ENCODE measurements at places on chromosomes 12 and 14. TPM values are rescaled to one million over a fixed set of nuclear protein-coding genes. Genes with fewer than 3 reads are reported as not detected.

GRCh38 chr14:99564256-99564925 lies 39.6 kb downstream of the CCDC85C start:
- peak; percentile 58 for DNase-seq

DNA sequence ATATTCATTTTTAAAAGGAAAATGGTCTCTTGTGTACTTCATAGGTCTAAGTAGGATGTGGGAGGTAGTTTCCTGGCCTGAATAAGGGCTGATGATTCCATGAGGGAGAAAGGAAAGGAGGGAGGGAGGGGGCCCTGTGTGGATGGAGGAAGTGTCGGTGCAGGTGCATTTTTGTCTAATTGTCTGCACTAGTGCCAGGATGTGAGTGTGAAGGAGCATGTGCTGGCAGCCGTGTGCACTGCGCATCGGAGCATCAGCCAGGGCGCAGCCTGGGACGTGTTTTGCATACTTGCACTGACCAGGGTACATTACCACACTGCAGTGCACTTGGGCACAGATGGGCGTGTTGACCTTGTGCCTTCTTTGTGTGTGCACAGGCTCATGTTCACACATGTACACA lies 29.2 kb downstream of the SMUG1 start:
- no peak for DNase-seq

GRCh38 chr14:94225460-94226378 lies 51.6 kb downstream of the PPP4R4 start:
- DNase-seq: no peak

Gene PLEKHD1
- total RNA-seq: 0.15 TPM

DNA sequence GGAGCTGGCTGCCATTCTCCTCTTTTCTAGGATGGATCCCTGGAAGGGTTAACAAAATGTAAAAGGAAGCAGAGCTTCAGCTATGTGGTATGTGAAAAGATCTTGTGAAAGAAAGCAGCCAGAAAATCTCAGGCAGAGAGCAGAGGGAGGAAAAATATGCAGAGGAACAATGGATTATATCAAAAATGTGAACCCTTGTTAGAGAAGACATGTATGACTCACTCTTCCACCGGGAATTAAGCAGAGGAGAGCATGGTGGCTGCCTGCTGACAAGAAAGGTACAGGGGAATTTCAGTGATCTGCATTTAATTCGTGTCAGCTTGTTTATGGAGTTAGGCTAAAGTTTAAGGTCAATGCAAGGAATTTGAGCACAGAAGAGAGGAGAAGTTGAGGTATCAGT lies 46.3 kb downstream of the KCNA1 start:
- DNase-seq: no peak

DNA sequence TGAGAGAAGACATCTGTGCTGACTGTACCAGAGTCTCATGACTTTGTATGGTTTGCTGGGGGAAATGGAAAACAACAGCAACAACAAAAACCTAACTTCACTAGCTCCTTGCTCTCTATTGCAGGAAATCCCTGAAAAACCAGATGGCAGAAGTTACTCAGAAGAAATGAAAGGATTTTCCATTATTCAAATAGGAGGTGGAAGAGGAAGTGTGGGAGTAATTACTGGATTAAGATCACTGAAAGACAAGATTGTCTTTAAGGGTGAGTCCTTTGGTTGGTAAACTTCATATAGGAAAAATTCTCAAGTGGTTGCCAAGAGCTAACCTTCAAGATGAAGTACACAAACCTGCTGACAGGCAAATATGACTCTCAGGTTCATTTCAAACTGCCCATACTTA lies 391.9 kb upstream of the ATP2B1 start:
- peak; percentile 23 for DNase-seq

DNA sequence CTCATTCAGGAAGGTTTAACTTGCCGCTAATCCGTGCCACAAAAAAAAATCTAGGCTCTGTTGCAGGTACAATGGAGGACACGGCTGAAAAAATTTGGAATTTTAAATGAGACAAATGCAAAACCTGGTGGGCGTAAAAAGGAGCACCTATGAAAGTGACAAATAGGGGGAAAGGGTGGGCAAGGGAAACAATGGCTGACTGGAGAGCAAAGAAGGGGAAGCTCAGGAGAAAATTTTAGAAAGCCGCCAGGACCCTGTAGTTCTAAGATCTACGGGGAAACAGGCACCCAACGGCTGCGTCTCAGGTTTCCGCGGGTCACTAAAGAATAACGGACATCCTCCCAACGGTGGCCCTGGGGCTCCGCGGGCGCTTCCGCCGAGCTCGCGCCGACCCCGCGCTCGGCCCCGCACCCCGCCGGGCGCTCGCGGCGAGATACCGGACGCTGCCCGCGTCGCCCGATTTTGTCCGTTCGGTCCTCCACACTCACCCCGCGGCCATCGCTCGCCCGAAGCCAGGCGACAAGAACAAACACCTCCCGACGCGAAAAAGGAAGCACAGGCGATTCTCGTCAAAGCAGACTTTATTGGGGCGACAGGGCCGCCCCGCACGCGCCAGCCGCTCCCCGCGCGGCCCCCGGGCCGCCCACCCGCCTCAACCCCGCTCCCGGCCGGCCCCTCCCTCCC lies 1.1 kb upstream of the YY1 start:
- peak; percentile 66 for DNase-seq

Gene OR4E2
- total RNA-seq: not detected

DNA sequence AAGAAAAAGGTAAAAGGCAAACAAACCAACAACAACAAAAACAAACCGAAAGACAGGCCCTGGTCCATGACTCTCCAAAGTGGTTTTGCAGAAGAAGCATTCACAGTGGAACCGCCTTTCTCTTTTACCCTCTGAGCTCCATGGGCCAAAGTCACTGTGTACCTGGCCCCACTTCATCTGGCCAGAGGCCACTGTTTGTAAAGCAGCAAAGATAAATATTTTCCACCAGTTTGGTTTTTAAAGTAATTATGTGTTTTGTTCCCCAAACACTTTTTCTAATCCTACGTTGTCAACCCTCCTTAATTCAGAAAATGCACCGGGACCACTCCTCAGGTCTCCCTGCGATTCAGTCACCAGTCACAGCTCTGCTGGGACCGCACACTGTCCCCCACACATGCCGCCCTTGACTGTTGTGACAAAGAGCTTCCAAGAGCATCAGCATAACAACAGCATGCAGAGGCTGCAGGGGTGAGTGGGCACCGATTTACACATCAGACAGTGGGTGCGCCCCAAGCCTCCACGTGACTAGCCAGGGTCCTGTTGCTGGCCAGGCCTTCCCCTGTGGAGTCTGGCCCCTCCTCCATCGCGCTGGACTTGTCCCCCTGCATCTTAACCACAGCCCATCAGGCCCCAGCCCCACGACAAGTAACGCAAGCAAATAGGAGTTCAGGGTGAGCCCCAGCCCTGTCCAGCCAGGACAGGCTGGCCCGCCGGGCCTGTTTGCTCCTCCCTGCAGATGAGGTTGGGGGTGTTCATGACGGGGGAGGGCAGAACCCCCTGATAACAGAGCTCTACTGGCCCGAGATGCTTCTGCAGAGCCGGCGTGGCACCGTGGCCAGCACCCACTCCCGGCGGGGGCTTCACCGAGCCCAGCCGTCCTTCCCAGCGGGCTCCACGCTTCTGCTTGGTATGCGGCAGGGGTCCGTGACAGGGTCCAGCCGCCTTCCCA lies 65.2 kb upstream of the DIO3 start:
- DNase-seq: no peak

DNA sequence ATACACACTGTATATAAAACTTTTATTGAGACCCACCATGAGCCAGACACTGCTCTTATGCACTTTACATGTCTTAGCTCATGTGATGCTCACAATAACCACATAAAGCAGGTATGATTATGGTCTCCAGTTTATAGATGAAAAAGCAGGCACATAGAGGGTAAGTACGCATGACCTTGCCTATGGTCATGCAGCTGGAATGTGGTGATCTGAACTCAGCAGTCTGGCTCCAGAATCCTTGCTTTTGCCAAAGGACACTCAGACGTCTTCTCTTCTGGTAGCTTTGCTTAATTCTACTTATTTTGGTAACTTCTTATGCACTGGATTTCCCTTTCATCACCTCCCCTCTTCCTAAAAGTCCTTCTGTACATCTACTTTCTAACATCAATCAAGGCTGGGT lies 103.3 kb upstream of the CRY1 start:
- peak; percentile 51 for DNase-seq

DNA sequence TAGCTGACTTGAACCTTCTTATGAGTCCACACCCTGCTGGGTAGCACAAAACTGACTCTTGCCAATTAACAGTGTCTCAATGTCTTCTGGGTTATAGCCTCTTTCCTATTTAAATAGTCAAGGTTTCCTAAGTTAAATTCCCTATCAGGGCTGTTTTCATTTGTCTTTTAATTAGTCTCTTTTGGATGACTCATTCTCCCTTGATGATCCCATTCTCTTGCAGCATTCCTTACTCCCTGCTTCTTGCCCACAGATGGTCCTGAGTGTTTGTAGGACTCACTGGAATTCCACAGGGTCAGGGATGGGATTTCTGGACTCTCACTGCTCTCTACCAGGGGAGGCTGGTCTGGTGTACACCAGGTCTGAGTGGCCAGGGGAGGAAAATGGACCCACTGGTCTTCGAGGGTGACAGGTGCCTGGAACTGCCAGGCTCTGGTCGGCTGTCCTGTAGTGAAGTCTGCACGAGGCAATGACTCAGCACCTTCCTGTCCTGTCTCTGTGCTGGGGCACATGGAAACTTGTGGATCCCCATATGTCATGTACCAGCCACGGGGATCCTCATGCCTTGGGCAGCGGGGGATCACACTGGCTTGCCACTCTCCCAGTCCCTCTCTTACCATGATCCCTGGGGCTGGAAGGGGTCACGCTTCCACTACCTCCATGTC lies 236.5 kb upstream of the PELI2 start:
- DNase-seq: peak; percentile 27

DNA sequence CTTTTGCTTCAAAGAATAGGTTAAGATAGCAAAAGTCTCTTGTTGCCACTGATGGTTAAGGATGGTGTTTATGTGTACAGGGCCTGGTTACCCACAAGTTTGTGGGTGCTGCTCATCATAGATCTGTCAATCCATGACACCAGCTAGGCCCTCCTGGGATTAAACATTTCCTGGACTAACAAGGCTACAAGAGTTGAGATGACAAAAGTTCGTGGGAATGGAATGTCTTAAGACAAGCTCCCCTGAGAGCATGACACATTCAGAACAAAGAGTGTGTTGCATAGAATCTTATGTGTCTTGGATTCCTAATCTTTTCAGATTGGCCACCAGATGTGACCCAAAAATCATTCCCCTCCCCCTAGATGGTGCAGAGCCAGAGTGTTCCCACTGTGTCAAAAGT lies 592.5 kb upstream of the USP15 start:
- DNase-seq: no peak

Gene IQSEC3
- not detected for total RNA-seq

- DNase-seq: no peak
These were observed 13.7 kb downstream of the TCTN1 start for GRCh38 chr12:110627500-110628195.

DNA sequence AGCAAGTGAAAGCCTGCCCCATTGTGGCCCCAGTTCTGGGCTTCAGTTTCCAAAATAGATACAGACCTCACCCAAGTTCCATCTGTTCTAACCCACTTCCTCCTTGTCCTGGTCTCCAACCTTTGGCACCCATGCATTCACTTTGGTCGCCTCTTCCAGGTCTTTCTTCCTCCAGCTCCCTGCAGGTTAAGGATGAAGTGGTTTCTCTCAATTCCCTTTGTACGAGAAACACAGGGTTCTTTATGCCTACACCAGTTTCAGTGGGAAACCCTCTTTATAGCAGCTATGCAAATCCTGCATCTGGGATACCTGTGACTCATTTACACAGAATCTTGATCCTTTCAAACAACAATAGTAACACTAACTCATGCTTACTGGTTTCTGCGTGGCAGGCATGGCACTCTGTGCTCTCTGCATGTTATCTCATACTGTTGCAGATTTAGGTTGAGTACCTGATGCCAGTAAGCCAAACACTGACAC lies 110.6 kb upstream of the AMIGO2 start:
- DNase-seq: peak; percentile 56

DNA sequence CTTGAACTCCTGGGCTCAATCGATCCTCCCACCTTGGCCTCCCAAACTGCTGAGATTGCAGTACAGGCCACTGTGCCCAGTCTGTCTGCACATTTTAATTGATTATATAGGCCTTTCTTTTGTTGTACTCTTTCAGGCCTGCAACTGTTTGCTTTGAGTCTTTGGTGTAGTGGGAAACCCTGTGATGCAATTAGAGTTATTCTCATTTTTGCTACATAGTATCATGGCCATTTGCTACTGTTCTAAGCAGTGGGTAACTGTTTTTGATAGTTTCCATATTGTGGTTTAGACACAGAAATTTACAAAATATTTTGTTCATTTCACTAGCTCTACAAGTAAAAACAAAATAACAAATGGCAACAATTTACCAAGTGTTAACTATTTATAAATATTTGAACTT lies 6.3 kb upstream of the TUBA1B start:
- DNase-seq: no peak

Gene SRRM4
- under 0.01 TPM for total RNA-seq

All from PC-3 (cell line).